ENCODE measurements at places on chromosomes 13 and 19.

GRCh38 chr19:46626446-46626845 lies 1.6 kb upstream of the PTGIR start:
- DNase-seq = no peak

DNA sequence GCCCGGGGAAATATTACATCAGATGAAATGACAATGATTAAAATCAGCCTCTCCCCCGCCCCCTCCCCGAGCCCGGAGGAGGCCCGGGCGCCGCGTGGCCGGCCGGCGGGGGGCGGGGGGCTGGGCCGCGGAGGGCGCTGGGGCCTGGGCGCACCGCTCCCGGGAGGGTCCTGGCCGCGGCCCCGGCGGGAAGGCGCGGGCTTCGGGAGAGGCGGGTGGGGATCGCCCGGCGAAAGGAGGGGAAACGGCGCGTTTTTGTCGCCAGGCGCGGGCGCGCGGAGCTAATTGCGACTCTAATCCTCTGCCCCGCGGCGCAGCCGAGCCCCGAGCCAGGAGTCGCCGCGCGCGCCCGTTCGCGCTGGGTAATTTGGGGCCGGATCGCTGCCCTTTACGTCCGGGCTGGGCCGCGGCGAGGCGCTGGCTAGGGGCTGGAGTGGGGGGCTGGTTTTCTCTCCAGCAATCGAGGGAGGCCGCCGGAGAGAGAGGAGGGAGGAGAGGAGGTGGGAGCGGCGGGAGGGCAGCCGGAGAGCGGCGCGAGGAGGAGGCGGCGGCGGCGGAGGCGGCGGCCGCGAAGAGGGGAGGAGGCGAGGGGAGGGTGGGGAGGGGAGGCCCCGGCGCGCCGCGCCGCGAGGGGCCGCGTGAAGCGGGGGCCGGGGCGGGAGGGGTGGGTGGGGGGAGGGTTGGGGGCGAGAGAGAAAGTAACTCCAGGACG lies at the start of gene KCTD15:
Gene KCTD15, plus strand, starts transcription at position 707 of the 712 bp plus-strand sequence. CDS start 3,585 bp downstream, outside the sequence.
- no peak for DNase-seq

- DNase-seq = no peak
These were observed 309.8 kb downstream of the DNAJC15 start for GRCh38 chr13:43333176-43333575.

GRCh38 chr19:55118401-55118991 lies 1.1 kb upstream of the PPP1R12C start:
- no peak for DNase-seq

DNA sequence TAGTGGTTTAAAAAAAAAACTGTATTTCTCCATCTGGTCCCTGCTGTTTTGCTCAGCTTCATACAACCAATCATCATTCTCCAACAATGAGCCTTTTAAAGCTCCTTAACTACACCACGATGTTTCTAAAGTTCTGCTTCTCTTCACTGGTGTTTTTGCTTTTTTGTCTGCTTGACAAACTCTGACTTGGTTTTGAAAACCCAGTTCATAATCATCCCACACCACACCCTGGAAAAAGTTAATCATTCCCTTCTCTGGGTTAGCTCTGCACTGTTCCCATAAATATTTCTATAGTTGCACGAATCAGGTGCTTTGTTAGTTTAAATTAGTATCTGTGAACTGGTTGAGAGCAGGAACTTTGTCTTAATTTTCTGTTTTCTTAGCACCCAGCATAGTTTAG lies 217.1 kb downstream of the ENOX1 start:
- DNase-seq = no peak

All from GM12891 (cell line).